ENCODE measurements at places on chromosomes 1 and 21. TPM values are rescaled to one million over a fixed set of nuclear protein-coding genes. Genes with fewer than 3 reads are reported as not detected.

The GCSAML gene
- not detected for total RNA-seq

The PODN gene
- not detected for total RNA-seq

The CACNA1S gene
- total RNA-seq, result not detected

The PLA2G4A gene
- 14.7 TPM for total RNA-seq

The REN gene
- total RNA-seq, result not detected

The ST6GALNAC5 gene
- total RNA-seq, result not detected

The MATN1 gene
- total RNA-seq, result not detected
